ENCODE measurements at places on chromosomes 1 and 21.

DNA sequence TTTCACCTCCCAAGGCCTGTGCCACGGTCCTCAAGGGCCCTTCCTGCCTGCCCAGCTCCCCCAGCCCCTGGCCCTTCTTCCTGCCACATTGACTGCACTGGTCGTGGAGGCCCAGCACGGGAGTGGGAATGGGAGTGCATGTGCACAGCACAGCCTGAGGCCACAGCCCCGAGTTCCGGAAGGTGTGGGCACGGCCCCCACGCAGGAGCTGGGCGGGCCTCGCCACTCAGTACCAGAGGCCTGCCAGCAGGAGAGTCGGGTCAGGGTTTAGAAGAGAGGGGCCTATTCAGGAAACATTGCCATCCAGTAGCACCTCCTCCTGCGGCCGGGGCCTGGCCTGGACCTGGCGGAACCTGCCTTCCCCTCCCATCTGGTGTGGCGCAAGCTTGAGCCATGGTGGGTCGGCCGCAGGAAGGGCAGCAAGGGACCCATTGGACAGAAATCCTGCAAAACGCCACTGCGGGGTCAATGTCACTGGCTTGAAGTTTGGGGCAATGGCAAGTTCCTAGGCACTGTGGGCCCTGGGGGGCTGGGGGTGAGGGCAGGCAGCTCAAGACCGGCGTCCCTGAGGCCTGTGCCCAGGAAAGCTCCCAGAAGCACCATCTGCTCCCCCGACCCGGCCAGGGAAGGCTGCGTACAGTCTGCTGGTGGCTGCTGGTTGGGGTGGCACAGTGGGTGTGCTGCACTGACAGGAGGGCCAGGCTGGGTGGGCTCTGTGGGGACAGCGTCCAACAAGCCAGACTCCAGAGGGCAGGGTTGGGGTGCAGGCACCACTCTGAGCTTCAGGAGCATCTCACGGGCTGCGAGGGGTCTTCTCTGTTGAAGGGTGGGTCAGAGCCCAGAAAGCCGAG lies 1.8 kb upstream of the TMEM52 start:
- no peak for DNase-seq

DNA sequence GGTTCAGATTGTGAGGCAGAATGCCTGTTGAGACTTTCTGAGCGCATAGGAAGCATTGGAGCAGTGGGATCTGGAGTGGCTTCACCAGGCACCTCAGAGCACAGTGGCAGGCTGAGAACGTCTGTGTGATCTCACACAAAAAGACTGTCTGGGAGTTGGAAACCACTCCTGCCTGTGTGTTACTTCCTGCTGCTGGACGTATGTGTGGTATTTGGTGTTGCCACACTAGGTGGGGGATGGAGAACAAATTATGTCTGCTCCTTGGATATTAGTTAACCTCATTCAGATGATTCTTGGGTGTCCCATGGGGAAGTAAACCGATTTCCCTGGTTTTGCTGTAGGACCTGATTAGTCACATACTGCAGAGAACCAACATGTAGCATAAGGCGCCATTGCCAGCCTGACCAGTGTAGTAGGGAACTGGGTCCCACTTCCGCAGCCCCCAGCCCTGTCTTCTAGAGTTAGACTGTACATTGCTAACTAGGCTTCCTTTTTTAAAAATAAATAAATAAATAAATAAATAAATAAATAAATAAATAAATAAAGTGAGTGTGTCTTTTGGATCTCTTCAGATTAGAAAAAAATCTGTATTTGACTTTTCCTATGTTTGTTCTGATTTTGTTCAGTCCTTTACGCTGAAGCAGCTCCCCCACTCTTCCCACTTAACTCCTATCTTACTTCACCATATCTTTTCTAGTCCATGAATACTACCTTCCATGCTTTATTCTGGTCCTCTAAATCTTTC lies 26.9 kb downstream of the UCK2 start:
- no peak for DNase-seq

DNA sequence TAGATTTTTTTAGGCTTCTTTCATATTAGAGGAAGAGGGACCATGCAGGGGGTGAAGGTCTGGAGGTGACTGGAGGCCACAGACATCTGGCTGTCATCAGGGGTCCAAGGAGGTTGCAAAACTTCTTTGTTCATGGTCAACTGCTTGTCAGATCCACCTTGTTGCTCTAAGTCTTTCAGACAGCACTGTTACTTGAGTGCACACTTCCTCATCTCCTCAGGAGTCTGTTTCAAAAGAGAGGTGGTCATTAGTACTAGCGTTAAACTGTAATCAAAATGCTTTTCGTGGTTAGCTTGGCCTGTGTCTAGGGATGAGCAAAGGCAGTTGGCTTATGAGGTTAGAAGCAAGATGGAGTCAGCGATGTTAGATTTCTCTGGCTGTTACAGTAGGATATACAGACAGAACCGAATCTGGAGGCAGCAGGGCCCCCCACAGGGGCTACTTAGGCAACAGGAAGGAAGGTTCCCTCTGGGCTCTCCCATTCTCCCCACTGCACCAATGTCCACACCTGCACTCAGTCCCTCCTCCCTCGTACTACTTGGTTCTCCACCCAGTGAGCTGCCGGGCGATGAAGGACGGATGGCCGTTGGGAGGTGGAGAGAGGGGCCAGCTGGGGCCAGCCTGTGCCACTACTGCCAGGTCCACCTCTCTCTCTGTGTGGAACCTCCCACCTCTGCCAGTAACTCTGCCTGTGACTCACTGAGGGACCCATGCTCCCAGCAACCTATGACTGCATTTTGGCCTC lies 57.2 kb downstream of the TOR1AIP2 start:
- DNase-seq = no peak

- DNase-seq = peak; percentile 59
Observed at GRCh38 chr1:45326627-45327623, at the start of gene HPDL. Gene HPDL (plus strand): TSS chr1:45326895. CDS start chr1:45327149, 254 bp downstream.

DNA sequence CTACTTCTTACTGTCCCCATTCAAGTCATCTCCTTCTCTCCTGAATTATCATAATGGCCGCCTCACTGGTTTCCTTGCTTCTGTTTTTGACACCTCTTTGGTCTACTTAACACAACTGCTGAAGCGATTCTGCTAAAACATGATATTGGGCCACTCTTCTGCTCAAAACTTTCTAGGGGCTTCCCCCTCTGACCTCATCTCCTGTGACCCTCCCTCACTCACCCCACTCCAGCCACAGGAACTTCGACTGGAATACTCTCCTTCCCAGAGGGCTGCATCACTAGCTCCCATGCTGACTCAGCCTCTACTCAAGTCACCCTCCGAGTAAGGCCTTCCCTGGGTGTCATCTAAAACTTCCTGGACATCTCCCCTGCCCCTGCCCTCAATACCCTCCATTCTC lies 35.7 kb downstream of the NRIP1 start:
- DNase-seq = no peak

DNA sequence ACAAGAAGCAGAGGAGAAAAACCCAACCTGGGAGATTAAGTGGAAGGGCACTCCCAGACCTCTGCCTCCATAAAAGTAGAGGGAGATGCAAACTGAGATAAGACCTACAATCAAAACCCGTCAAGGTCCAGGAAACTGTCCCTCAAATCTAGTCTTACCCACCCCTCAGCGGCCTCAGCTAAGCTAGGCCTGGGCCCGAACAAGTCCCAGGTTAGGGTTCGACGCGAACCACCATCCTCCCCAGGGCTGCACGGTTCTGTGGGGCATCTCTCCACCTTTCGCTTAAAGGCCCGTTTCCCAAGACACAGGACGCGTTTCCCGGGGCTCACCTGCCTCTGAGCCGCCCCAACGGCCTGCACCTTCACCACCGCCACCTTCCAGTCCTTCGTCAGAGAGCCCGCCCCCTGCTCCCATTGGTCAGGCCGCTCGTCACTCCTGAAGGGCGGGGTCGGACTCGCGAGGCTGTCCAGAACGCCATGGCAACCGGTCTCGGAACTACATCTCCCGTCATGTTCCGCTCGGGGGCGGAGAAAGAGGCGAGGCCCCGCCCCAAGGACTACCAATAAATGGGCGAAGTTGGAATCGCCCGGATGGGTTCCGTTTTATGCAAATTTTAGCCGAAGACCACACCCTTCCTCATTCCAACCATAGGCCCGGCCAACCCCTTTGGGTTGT lies at the start of gene CRYZL1:
Gene CRYZL1 (minus strand): TSS at position 390 of the 675 bp plus-strand sequence. CDS start 10,190 bp downstream, outside the sequence.
- DNase-seq = peak; percentile 100

GRCh38 chr1:215748431-215748830 lies 181.3 kb downstream of the KCTD3 start:
- no peak for DNase-seq
